MG63 (cell line): ENCODE measurements at places on chromosomes 7 and 10. TPM values are rescaled to one million over a fixed set of nuclear protein-coding genes. Genes with fewer than 3 reads are reported as not detected.

- DNase-seq: no peak
These were observed 5.5 kb downstream of the OPN4 start for GRCh38 chr10:86659721-86660453.

The JAKMIP3 gene
- total RNA-seq: 0.07 and 0.99 TPM in 2 replicates

The DENND2A gene
- 25.4 and 32.4 TPM in 2 replicates for total RNA-seq

The SYT15B gene
- 0.26 and 1.1 TPM in 2 replicates for total RNA-seq

DNA sequence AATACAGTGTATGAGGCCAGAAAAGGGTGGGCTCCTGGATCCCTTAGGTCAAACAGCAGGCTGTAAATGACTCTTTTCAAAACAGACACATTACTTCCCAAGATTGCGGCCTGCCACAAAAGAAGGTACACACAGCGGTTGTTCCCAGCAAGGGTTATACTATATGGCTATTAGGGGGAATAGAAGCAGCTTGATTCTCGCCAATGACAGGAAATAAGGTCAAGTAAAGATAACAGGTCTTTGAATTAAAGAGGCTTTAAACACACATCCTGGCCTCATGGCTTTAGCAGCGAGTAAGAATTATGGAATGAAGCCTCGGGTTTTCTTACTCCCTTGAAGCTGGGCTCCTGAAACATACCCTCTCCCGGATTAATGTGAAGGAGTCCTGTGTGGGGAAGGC is 58.3 kb downstream of the CYP26A1 start:
- DNase-seq: no peak

GRCh38 chr7:23230641-23231101 is 15.9 kb upstream of the GPNMB start:
- DNase-seq: no peak

GRCh38 chr10:86337121-86337601 is 29.4 kb downstream of the GRID1 start:
- no peak for DNase-seq

The DLX5 gene
- total RNA-seq: not detected in 2 replicates

DNA sequence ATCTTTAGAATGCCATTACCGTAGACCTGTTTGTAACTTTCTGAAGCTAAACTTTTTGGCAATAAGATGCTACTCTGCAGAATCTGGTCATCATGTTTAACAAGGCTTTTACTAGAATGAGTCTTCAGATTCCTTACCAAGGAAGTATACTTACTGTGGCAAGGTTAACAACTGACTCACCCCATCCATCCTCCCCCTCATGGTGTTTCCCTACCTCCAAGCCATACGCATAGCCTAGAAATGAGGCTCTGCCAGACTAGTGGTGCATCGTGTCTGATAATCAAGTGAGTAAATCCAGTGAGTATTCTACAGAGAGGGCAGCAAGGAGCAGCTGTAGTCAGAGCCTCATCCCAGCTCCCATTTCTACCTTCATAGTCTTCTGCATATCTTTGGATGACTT is 223.6 kb downstream of the IPMK start:
- DNase-seq: peak; percentile 73

The CYP2C9 gene
- total RNA-seq: not detected in 2 replicates

DNA sequence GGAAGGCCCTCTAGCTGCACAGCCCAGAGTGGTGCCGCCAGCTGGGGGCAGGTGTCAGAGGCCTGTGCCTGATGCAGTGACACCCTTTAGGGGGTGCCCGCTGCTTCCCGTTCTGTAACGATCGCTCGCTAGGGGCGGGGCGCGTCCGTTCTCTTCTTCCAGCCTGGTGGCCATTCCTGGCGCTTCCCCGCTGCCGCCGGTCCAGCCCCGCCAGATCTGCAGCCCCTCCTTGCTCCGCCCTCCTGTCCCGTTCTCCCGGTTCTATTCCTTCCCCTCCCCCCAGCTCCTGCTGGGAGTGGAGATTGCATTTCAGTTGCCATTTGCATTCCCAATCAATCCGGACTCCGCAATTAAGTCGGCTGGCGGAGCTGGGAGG is 39.2 kb downstream of the AGAP3 start:
- DNase-seq: no peak

- no peak for DNase-seq
These were observed 15.6 kb downstream of the ASB4 start for GRCh38 chr7:95501261-95501832.

DNA sequence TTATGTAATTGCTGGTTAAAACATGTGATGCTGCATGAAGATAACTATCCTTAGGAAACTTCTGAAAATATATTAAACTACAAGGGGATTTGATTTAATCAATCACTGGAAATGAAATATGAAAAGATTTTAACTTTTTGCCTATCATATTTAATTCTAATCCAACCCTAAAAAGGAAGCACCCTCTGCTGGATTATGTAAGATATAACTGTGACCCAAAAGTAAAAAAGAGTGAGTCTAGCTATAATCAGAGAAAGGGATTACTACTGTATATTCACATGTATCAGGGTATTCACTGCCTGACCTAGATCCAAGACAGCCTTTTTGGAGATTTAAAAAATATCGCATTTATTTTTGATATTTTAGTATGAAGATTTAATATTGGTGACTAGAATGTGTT is 295.5 kb downstream of the MDFIC start:
- no peak for DNase-seq

GRCh38 chr10:122768389-122768745 is 68.7 kb upstream of the C10orf120 start:
- DNase-seq: no peak

DNA sequence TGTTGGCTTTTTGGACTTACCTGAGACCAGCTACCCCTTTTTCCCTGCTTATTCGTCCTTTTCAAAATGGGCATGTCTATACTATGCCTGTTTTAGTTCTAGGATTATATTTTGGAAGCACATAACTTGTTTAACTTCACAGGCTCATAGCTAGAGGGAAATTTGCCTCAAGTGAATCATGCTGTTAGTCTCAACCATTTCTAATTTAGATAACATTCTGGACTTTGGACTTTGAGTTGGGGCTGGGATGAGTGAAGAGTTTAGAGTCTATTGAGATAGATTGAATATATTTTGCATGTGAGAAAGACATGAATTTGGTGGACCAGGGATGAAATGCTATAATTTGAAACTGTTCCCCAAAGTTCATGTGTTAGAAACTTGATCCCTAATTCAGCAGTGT is 554.6 kb upstream of the C7orf33 start:
- DNase-seq: no peak

The NEUROD6 gene
- total RNA-seq: not detected in 2 replicates

The HTR5A gene
- not detected in 2 replicates for total RNA-seq

DNA sequence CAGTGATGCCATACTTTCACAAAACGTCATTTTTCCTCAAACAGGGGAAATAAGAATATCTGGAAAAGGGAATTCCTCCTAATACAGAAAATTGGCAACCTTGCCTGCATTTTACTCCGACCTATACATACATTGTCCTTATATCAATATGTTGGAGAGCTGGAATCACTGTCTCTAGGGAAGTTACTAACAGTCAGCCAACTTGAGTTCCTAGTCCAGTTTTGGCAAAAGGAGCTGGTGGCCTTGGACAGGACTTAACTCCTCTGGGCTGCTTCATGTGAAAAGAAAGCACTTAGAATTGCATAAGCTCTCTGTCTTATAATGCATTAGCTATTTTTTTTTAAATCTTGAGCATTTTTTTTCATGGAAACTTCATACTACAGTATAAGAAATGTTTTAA is 174.2 kb upstream of the HGF start:
- DNase-seq: no peak
